ENCODE measurements at places on chromosomes 12 and 14.

- no peak for DNase-seq
These were observed 1.0 kb downstream of the ZC3H14 start for GRCh38 chr14:88563845-88564244.

DNA sequence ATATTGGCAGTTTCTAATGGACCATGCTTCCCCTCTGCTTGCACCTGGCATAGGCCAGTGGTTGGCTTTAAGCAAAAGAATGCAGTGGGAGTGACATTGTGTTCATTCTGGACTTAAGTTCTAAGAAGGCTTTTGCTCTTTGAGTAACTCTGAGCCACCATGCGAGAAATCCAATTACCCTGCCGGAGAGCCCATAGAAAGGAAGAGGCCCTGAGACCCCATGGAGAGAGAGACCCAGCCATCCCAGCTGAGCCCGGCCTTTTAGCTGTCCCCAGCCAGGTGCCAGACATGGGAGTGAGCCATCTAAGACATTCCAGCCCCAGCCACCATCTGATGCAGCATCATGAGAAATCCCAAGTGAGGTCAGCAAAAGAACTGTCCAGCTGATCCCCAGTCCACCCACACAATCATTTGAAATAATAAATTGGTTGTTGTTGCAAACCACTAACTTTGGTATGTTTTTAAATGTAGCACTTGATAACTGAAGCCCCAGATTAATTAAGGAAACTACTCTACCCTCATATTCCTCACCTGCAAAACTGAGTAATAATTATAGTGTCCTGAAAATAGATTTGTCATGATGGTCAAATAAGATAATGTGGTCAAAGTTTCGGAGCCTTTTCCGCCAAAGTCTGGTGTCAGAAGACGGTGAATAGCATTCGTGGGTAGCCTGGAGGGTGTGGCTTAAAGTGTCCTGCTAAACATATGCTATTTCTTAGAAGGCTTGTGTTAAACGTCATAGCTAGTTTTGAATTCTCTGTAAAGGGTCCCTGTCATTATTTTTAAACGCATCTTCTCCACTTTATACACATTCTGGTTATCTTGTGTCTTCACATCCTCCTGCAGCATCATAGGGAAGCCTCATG lies 166.6 kb upstream of the PELI2 start:
- no peak for DNase-seq

GRCh38 chr14:69680297-69680696 lies 68.9 kb downstream of the SUSD6 start:
- no peak for DNase-seq

DNA sequence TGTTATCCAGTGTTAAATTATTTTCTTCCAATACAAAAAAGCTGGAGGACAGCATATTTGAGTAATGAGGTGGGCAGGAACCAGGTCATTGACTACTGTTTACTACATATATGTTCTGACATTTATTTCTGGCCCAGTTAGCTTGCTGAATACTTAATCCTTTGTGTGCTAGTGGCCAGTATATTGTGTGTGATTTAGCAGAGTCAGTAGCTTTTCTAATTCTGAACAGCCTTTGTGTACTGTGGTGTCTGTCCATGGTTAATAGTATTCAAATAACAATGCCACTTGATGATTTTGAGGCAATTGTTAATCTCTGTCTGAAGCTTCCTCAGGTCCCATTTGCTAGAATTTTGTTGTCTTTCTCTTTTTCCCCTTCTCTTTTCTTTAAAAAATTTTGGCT lies 286.5 kb upstream of the E2F7 start:
- no peak for DNase-seq

- no peak for DNase-seq
These were observed 70.2 kb downstream of the HECTD1 start for GRCh38 chr14:31137214-31137889.

DNA sequence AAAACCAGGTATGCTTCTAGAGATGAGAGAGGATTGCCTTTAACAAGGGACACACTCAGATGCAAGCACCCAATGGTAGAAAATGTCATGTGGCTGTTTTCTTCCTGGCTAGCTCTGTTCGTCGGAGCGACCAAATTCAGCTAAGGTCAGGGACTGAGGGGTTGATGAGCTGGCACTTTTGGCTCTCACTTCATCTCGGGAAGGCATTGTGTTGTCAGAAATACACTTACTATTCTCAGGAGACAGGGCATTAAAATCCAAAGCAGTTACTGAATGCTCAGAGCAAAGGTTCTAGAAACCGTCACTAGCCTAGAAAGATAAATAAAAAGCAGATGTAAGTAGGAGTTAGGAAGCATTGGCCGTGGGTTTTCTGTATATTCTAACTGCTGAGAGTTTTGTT lies 275.7 kb upstream of the SSTR1 start:
- DNase-seq, result no peak
